ENCODE measurements at places on chromosomes 13 and 19.
A peak's percentile ranks its signal among the peaks of the same experiment; 100 is the strongest.

- peak; percentile 15 for DNase-seq
Measured at GRCh38 chr19:13849991-13850909, 26.7 kb upstream of the NANOS3 start.

- DNase-seq, result no peak
Measured at GRCh38 chr19:31263328-31263727, 85.9 kb downstream of the TSHZ3 start.

- DNase-seq, result no peak
Measured at GRCh38 chr13:59643906-59644626, 519.7 kb downstream of the DIAPH3 start.

DNA sequence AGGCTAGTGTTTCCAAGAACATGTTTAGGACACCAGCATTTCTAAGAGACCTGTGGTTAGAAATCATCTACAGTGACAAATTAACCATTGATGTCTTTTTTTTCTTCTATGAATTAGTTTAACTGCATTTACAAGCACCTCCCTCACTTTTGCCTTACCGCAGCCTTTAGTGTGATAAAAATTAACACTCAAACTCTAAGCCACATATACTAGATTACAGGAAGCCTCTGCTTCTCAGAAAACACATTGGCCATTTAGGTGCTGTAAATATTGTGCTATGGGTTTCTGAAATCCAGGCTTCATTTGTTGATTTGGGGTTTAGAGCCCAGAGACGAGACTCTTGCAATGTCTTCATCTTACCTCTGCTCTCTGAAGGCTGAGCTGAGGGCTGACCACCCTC, 34.6 kb upstream of the OLFM4 start:
- no peak for DNase-seq

- DNase-seq, result no peak
Measured at GRCh38 chr13:80901111-80901510, 560.2 kb upstream of the SPRY2 start.

- no peak for DNase-seq
Measured at GRCh38 chr19:4454747-4455718, 2.6 kb downstream of the UBXN6 start.

GRCh38 chr13:113427562-113428468, 25.5 kb downstream of the ADPRHL1 start:
- DNase-seq, result no peak

DNA sequence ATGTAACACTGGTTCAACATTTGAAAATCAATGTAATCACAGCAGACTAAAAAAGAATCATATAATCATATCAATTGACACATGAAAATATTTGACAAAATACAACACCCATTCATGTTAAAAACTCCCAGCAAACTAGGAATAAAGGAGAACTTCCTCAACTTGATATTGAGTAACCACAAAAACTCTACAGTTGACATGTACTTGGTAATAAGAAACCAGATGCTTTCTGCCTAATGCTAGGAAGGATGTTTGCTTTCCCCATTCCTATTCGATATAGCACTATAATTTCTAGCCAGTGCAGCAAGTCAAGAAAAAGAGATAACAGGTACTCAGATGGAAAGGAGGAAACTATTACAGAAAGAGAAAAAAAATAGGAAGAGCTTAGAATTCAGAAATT, 26.9 kb downstream of the UFM1 start:
- DNase-seq, result no peak

DNA sequence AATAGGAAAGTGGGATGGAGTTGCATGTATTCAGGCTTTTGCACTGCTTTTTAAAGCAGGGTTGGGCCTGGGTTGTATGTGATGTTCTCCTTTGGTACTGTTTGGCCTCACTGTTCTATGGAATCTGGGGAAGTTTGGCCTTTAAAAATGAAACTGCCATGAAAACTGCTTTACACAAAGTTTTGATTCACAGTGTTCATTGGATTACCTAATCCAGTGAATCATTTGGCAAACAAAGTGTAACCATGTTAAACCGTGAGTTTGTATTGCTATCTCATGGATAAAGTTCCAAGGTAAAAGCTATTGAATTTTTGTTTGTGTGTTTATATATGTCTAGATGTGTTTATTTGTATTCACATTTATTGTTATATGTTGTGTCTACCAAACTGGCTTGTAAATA, 1658.6 kb downstream of the OLFM4 start:
- no peak for DNase-seq

DNA sequence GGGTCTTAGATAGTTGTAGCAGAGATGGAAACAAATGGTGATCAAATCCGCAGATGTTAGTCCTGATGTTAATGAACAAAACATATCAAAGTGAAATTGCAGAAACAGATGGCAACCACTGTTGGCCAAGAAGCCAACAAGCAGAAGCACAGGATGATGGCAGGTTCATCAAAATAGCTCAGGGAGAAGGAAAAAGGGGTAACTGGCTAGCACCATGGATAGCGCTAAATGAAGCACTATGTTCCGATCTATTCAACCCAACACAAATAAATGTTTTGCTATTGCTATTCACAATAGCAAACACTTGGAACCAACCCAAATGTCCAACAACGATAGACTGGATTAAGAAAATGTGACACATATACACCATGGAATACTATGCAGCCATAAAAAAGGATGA, 413.7 kb downstream of the FGF14 start:
- no peak for DNase-seq

DNA sequence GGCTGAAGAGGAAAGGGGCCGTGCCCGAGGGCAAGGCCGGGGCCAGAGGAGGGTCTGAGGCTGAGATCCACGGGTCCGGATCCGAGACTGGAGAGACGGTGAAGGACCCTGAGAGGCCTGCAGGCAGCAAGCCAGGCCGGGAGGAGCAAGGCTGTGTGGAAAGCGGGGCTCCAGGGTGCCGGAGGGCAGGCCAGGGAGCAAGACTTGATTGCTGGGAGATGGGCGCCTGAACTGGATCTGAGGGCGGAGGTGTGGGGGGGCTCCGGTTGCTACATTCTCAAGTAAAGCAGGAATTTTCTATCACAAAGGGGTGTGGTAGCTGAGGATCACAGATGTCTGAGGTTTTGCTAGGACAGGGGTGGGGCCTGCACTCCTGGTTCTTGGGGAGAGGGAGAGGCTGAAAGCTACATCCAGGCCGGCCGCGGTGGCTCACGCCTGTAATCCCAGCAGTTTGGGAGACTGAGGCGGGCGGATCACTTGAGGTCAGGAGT, 3.8 kb downstream of the MAMSTR start:
- DNase-seq, result no peak

DNA sequence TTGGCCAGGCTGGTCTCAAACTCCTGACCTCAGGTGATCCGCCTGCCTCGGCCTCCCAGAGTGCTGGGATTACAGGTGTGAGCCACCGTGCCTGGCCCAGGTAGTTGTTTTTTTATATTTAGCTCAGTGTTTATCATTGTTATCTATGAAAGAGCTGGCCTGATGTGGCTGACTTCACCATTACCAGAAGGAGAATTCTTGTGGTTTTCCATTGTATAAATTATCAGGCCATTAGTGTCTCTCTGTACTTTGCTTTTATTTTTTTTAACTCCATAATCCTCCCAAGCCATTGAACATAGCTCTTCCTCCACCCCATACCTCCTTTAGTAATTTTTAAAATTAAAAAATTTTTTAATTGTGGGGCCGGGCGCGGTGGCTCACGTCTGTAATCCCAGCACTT, 24.2 kb downstream of the CERS4 start:
- DNase-seq, result no peak

DNA sequence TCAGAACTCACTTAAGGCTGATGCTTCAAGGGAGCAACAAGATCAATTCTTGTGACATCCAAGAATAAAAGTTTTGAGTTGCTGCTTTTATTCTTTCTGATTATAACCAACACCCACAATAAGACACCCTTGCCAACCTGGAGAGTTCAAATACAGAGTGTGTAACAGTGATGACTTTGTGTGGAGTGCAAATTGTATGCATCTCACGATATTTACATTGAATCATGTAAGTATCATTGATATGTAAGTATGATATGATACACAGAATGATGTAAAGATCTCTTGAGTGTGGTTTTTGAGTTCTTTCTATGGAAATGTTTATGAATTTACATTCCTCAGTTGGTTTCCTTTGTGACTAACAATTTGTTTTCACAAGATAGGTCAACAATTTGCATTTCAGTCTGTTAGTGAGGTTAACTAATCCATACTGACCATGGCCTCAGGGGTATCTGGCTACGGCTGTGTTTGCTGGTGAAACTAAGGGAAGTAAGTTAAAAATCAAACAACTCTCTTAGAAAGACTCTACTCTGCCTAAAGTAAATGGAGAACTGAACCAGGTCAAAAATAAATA, 12.4 kb downstream of the LHFPL6 start:
- DNase-seq, result no peak

- DNase-seq, result no peak
Measured at GRCh38 chr19:17931532-17932191, 1.2 kb upstream of the CCDC124 start.

DNA sequence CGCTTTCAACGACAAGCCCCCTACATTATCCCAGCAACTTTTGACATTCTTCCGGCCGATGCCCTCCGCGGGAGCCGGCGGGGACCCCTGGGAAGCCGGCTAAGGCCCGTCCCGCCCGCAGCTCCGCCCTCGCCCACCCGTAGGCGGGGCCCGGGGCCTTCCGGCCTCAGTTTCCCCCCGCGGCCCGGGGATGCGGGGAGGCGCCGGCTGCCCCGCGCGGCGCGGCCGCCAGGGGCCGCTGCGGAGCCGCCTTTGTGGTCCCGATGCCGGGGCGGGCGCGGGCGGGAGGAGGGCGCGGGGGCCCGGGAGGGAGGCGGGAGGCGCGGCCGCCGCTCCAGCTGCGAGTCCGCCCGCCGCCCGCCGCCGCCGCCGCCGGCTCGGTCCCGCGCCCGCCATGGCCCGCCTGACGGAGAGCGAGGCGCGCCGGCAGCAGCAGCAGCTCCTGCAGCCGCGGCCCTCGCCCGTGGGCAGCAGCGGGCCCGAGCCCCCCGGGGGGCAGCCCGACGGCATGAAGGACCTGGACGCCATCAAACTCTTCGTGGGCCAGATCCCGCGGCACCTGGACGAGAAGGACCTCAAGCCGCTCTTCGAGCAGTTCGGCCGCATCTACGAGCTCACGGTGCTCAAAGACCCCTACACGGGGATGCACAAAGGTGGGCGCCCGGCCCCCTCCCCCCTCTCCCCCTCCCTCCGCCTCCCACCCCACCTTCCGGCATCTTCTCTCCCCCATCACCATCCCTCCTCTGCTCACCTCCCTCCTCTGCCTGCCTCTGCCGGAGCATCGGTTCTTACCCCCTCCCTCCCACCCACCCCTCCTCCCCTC, at the start of gene CELF5:
TSS of gene CELF5 (plus strand) at position 316 of the 823 bp plus-strand sequence. CDS start at position 395, 79 bp downstream.
- DNase-seq, result no peak

DNA sequence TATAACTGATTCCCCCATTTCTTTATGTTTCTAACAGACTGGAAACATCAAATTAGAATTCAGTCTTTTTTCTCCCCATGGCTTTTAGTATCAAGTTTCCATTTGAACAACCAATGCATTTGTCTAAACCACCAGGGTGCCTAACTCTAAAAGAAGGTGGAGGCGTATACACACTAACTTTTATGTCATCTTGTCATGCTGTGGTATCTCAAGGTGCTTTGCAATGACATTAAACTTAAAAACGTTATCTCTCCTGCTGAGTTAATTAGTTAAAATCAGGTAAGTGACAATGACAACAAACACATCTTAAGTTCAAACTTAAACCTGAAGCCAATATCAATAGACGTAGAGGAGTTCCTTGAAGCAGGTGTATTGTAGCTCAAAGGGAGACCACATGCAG, 1001.7 kb downstream of the PCDH17 start:
- no peak for DNase-seq

- DNase-seq, result no peak
Measured at GRCh38 chr13:67877031-67877430, 646.9 kb upstream of the PCDH9 start.

- DNase-seq, result no peak
Measured at GRCh38 chr13:24103782-24104372, 56.6 kb upstream of the SPATA13 start.

All from KG1 (cell line).